SK-N-MC (cell line): ENCODE measurements at places on chromosomes 6 and 20.

DNA sequence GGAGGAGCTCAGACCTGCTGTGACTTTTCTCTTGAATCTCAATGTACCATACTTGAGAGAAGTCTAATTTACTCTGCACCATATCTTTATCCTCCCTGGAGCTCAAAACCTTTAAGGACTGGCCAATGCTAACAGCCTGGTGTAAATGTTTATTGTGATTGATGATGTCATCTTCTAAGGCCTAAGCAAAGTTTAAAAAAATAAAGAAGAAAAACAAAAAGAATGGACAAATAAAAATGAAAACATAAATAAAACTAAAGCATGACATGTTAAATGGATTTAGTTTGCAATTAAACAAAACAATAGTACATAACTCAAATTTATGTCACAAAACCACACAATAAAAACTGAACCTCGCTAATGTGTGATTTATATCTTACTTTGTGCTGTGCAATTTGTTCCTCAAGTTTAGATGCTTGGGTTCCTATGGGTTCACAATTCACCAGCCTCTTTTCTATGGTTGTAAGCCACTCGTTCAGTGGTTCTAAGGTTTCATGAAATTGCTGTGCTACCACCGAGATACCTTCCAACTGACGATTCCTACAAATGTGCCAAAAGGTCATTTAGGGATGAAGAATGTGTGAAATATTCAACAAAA is 113.0 kb downstream of the DST start:
- DNase-seq = no peak

- DNase-seq = no peak
These were observed 57.6 kb downstream of the NOL4L start for GRCh38 chr20:32527447-32528055.

DNA sequence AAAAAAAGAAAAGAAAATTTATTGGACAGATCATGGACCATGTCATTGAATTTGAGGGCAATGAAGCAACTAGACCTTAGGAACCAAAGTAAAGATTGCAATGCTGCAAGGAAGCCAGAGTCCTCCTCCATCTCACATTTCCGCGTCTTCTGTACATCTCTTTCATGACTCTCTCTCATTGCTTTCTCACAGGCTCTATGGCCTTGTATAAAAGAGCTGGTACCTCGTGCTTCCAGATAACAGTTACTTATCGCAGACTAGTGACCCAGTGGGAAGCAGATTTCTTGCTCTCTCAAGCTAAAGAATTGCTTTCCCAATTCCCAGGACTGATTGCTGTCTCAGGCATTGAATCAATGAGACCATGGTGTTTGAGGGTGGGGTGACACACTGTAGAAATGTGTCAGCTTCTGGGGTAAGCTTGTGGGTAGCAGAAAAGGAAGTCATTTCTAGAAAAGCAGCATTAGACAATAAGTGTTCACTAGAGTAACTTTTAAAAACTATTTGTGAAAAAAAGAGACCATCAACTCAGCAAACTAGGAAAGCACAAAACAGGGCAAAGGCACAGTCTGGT is 635.3 kb downstream of the UTRN start:
- no peak for DNase-seq

GRCh38 chr20:20664795-20665589 is 47.5 kb downstream of the RALGAPA2 start:
- peak; percentile 22 for DNase-seq

DNA sequence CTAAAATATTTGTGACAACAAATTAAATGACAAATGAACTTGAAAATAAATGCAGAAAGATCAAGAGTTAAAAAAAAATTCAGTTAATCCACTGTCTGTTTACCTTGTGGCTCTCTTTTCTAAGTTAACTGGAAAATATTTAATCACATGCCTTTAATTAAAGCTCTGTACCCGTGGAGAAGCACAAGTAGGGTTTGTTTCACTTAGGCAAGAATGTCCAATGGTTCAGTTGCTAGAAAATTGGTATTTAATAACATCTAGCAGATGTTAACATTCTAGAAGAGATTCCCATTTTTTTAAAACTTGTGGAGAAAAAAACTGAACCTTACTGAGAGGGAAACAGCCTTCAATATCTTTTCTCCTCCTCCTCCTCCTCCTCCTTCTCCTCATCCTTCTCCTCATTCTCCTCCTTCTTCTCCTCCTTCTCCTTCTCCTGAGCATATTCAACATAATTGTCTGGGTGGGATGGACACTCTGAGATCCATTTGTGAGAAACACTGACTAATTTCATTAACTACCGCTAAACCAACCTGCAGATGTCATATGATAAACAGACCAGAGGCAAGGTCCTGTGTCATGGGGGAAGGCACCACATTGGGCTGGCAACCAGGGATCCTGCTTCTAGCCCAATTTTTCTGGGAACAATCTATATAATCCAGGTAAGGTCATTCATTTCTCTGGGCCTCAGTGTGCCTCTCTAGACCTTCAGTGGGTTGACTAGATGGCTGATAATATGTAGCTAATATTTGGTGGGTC is 44.1 kb upstream of the AKIRIN2 start:
- DNase-seq = no peak

GRCh38 chr6:169891846-169892245 is 140.4 kb downstream of the ERMARD start:
- DNase-seq = no peak

GRCh38 chr6:18099511-18099910 is 23.0 kb downstream of the NHLRC1 start:
- DNase-seq = no peak

GRCh38 chr20:14208956-14209355 is 128.5 kb downstream of the FLRT3 start:
- no peak for DNase-seq

DNA sequence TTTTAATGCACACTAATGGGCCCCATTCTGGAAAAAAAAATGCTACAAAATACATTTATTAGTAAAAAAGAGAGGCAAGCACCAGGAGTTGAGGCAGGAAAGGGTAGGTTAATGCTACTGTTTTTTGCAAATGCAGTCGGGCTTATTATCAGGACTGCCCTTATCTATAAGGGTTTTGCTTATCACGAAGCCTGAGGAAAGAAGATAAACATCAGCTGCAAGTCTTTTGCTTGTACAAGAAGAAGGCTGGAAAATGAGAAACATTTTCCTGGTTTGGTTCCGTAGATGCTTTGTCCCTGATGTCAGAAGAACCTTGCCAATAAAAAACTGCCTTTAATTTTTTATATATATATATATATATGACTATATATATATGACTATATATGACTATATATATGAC is 189.3 kb upstream of the VGLL2 start:
- DNase-seq = no peak

DNA sequence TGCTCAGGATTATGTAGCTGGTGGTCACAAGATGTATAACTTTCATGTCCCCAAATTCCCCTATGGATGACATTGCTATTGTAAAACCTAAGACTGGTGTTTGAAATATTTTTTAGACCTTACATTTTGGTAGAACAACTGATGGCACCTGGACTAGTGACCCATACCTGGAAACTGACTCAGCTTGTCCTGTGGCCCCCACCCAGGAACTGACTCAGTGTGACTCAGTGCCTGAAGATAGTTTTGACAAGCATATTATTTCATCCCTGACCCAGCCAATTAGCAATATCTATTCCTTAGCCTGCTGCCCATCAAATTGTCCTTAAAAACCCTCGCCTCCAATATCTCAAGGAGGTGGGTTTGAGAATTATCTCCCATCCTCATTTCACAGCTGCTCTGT is 90.9 kb upstream of the GRIK2 start:
- no peak for DNase-seq

- no peak for DNase-seq
These were observed 217.7 kb downstream of the BCAS1 start for GRCh38 chr20:53852691-53853090.

GRCh38 chr6:135637701-135638100 is 140.2 kb upstream of the AHI1 start:
- no peak for DNase-seq

- no peak for DNase-seq
These were observed 49.7 kb downstream of the BCAS4 start for GRCh38 chr20:50844430-50845100.

DNA sequence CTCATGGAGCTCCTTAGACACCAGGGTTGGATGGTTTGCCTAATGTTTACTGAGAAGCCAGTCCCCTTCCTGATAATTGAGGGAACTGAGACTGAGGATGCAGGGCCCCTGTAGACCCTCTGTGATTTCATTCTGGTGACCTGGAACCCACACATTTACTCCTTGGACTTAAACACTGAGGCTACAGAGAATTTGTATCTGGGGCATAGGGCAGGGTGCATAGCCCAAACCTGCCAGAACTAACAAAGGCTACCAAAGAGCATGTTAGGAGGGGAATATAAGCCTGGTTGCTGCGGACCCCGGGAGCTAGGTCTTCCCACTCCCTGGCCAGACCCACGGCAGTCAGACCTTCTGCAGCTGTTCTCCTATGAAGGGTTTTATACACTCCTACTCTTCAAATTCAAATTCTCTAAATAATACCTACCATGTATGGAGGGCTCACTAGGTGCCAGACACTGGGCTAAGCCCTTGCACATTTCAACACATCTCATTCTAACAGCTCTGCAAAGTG is 19.7 kb downstream of the DAAM2 start:
- no peak for DNase-seq

DNA sequence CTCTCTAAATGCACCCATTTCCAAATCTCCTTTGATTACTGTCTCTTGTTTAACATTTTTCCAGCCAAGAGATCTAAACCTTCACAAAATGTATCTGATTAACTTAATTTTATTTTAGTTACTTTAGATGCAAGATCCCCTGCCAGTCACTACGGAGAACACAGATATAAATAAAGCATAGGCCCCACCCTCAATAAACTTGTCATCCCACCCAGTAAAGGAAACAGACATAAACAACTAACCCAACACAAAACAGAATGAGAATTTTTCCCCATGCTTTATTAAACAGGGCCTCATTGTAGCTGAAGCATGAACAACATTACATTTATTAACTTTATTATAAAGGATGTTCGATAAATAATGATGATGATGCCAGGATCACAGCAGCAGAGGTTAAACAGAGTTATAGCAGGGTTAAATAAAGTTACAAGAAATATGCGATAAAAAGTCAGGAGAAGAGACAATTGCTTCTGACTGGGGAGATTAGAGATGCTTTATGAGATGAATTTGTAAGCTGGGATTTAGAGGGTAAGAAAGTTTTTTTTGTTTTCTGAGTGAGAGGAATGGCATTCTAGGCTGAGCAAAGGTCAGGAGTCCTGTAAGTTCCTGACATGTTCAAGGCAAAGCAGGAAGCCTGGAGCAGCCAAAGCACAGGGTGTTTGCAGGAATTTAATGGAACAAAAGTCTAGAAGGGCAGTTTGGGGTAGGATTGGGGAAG is 41.1 kb downstream of the TFAP2A start:
- no peak for DNase-seq

DNA sequence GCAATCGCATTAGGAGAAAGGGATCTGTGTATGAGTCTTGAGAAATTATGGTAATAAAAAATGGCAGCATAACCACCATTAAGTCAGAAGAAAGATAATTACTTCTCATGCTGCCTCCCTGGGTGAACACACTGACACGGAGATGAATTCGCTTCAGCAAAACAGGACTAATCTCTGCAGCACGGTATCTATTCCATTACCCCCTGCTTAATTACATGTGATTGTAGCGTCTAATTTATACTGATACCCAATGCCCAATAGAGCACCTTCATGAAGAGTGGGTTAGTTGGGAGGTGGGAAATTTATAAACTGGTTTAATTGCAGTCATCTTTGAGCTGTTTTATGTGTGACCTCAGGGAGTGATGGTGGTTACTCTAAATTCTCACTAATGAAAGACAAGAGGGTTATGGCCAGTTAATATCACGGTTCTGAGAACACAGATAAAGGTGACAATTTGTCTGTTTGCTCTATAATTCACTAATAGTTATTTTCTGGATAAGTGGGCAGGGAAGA is 476.2 kb upstream of the SULF2 start:
- no peak for DNase-seq

DNA sequence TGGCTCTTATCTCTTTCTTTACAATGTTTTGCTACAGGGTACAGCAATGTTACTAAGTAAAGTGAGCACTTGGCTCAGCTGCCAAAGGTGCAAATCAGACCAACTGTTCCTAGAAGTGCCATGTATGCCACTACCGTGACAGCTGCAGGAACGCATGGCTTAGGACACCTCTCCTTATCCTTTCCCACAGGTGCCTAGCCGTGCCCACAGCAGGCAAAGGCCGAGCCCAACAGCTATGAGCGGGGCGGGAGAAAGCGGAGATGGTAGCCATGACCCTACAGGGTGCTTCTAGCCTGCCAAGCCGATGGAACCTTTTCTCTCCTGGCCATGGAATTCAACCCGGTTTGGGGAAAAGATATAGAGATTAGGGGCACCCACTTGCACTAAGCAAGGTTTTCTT is 97.1 kb downstream of the FAXC start:
- no peak for DNase-seq

DNA sequence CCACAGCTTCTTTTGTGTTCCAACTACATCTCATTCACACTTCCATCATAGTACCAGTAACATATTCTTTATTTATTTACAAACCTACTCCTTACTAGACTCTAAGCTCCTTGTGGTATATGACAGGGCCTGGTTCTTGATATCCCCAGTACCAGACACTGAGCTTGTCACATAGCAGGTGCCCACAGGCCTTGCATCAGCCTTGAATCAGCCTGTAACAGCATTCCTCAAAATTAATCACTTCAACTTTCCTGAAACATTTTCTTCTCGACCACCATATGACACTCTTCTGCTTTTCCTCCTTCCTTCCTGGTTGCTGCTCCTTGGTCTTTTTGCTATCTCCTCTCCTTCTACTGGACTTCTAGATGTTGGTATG is 24.7 kb upstream of the SRPK1 start:
- no peak for DNase-seq

DNA sequence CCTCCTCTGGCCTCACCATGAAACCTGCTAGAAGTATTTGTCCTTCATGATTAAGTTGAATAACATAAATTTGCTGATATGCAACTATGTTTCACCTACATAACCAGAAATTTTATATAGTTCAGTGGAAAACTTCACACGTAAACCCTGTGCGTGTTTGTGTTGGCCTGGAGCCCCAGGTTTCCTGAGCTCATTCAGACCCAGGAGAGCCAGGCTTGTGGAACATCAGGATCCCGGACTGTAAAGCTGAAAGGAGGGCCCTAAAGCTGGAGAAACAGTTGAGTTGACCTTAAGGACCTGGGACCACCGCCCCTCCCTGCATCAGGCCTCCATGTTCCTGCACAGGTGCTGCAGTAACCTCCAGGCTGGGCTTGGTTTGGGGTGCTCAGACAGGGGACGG is 3.1 kb upstream of the SPATS1 start:
- no peak for DNase-seq
